ENCODE measurements at places on chromosomes 1 and 21.

DNA sequence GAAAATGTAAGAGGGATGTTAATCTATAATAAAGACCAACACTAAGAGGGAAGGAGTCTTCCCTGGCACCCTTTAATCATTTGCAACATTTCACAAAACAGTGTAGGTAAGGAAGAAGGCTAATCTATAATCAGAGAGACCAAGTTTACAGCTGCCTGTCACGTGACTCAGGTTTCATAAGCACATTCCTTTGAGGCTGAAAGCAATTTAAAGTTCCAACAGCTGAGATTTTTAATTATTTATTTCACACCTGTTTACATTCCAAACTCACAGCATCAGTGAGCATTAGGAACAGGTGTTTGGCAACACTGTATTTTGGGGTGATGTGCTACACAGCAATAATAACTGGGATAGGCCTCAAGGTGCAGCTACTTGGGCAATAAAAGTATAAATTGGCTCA is 75.7 kb upstream of the PGBD5 start:
- DNase-seq = no peak

- no peak for DNase-seq
Measured at GRCh38 chr1:61481315-61481715, 243.6 kb downstream of the TM2D1 start.

- DNase-seq = no peak
Measured at GRCh38 chr1:232621050-232621449, 8.9 kb downstream of the SIPA1L2 start.

DNA sequence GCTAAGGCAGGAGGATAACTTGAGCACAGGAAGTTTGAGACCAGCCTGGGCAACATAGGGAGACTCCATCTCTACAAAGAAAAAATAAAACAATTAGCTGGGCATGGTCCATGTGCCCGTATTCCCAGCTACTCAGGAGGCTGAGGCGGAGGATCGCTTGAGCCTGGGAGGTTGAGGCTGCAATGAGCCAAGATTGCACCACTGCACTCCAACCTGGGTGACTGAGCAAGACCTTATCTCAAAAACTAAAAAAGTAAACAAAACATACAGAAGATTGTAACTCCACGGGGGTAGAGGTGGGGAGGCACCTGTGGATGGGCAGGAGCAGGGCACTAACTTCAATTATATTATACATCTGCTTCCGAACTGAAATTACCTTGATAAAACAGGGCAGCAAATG is 4.6 kb downstream of the S100B start:
- DNase-seq = no peak

DNA sequence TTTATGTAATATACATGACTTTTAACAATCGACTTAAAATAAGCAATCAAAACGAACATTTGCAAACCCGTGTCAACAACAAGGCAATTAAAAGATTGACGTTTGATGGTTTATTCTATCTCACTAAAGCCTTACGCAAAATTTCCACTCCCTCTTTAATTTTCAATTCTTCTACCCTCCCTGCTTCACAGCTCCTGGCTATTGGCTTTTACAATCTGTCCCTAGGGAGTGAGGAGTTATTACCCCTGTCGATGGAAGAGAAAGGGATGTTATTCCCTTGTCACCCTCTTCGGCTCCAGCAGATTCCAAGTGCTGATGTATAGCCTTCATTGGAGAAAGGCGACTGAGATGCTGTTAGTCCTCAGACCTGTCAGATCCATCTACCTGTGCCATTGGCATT is 161.3 kb downstream of the ZNF281 start:
- DNase-seq = no peak
